Glutamatergic neuron (in vitro differentiated cells): ENCODE measurements at places on chromosomes 5 and 9.

- H3K36me3 ChIP-seq: peaks cover 12% of the 10 kb centered on the region
- H3K27ac ChIP-seq: no peak overlapping the region
- peaks cover 3% of the 10 kb centered on the region for H3K4me1 ChIP-seq
- H3K4me3 ChIP-seq: no peak overlapping the region
Observed at GRCh38 chr5:1330146-1330846, 14.6 kb downstream of the CLPTM1L start.

GRCh38 chr9:137366445-137366810, 56.5 kb downstream of the EXD3 start:
- peaks cover 4% of the 10 kb centered on the region for H3K27me3 ChIP-seq
- DNase-seq: no peak
- peaks cover 3% of the 10 kb centered on the region for H3K4me1 ChIP-seq
- peaks cover 5% of the 10 kb centered on the region for H3K36me3 ChIP-seq

- DNase-seq: no peak
- no peaks in the 10 kb centered on the region for H3K36me3 ChIP-seq
- no peak overlapping the region for H3K4me3 ChIP-seq
- H3K27me3 ChIP-seq: peaks cover 5% of the 10 kb centered on the region
Observed at GRCh38 chr9:137175345-137175961, 3.6 kb upstream of the TMEM210 start.

- H3K4me1 ChIP-seq: peaks cover 15% of the 10 kb centered on the region
- H3K27me3 ChIP-seq: peaks cover 8% of the 10 kb centered on the region
- H3K4me3 ChIP-seq: peak overlapping the region; percentile 15
- H3K27ac ChIP-seq: no peak overlapping the region
- H3K36me3 ChIP-seq: no peaks in the 10 kb centered on the region
- DNase-seq: peak; percentile 15
Observed at GRCh38 chr9:130180516-130180915, 8.3 kb downstream of the NCS1 start.
